GM12878 (cell line): ENCODE measurements at places on chromosomes 13 and 19.

- no peak for DNase-seq
These were observed 5.6 kb downstream of the BCAM start for GRCh38 chr19:44814517-44814916.

DNA sequence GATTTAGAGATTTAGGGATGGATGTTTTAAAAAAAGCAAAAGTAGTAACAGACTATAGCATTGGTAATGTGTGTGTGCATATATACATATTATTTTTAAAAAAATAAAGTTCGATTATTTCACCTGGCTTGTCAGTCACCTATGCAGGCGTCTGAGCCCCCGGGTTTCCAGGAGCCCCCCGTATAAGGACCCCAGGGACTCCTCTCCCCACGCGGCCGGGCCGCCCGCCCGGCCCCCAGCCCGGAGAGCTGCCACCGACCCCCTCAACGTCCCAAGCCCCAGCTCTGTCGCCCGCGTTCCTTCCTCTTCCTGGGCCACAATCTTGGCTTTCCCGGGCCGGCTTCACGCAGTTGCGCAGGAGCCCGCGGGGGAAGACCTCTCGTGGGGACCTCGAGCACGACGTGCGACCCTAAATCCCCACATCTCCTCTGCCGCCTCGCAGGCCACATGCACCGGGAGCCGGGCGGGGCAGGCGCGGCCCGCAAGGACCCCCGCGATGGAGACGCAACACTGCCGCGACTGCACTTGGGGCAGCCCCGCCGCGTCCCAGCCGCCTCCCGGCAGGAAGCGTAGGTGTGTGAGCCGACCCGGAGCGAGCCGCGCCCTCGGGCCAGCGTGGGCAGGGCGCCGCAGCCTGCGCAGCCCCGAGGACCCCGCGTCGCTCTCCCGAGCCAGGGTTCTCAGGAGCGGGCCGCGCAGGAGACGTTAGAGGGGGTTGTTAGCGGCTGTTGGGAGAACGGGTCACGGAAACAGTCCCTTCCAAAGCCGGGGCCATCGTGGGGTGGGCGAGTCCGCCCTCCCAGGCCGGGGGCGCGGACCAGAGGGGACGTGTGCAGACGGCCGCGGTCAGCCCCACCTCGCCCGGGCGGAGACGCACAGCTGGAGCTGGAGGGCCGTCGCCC is 840 bp upstream of the CCNA1 start:
- no peak for DNase-seq

DNA sequence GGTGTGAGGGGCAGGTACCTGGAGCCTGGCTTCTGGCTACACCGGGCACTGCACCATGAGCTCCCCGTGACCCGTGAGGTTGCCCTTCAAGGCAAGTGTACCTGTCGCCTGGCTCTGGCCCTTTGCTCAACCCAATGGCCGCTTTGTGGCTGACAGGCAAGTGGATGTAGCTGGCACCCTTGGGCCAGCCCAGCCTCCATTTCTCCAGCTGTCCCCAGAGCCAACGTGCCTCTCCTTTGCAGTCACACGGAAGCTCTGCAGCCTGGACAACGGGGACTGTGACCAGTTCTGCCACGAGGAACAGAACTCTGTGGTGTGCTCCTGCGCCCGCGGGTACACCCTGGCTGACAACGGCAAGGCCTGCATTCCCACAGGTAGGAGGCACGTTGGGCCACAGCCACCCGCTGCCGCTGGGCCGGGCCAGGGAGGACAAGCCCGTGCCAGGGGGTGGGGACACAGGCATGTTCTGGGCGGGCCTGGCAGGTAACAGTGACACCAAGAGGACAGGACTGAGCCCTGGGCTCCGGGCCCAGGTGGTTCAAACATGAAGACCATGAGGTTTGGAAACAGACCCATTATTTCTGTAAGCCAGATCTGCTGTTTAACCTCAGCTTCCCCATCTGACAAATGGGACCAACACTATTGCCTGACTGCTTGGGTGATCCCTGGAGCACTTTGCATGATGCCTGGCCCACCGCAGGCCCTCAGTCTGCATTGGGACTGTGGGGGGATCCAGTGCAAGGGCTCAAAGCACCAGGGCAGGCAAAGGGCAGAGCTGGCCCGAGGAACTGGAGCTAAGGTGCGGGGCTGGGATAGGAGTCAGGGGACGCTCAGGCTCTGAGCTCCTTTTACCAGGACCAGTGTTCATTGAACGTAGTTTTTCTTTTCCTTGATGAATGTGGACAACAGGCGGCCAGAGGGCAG is 17.5 kb upstream of the PROZ start:
- DNase-seq: no peak

DNA sequence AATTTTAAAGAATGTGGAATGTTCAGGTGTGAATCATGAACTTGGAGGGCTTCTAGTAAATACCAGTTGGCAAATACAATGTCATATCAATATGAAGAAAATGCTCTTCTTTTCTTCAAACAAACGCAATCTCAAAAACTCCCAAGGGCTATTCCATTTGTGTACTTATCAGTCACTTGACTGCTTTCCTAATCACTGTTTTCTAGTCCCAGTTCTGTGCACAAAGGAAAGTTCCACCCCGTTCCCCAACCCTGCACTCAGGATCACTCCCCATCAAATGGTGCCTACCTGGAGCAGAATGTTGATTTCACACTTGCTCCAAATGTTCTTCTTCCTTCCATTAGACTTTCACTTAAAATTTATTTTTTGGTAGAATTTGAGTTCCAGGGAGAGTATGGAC is 92.6 kb upstream of the RFC3 start:
- no peak for DNase-seq
